Testis (tissue), 5 donors: ENCODE measurements at places on chromosomes 7 and 10. TPM values are rescaled to one million over a fixed set of nuclear protein-coding genes. Genes with fewer than 3 reads are reported as not detected.

DNA sequence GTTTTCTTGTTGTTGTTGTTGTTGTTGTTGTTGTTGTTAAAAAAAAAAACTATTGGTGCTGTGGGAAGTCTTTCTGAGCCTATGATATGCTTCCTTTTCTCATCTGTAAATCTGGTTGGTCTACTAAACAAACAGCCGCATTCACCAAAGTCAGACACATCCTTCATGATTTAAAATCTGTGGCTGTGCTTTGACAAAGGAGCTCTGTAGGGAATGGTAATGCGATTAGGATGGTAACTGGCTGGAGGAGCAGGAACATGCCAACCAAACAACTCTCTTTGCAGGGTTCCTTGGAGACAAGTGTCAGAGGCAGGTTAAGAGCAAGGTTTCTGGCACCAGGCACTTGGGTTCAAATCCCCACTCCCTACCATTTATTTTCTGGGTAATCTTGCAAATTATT lies 14.9 kb upstream of the SP4 start:
- no peak for DNase-seq

GRCh38 chr10:31745612-31746376 lies 182.8 kb downstream of the ARHGAP12 start:
- DNase-seq: no peak

DNA sequence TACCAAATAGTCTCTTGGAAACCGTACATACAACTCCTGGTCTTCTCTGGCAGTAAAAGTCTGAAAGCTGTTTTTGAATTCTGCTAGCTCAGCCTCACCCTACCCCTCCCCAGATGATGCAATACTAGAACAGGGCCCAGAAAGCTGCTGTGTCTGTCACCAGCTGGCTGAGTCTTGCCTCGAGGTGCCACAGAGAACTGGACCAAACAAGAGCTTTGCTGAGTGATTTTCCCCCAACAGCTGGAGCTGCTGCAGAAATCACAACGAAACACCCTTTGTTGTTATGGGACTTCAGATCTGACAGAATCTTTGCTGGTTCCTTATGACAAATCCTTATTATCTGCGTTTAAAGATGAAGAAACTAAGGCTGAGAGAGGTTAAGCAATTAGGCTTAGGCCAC lies 134.1 kb downstream of the SPAG6 start:
- no peak for DNase-seq

- no peak for DNase-seq
Measured at GRCh38 chr7:21572331-21573313, 29.8 kb downstream of the DNAH11 start.

- no peak for DNase-seq
Measured at GRCh38 chr10:122271076-122271475, at the start of gene BTBD16. Gene BTBD16 (plus strand): TSS chr10:122271296. CDS start chr10:122275082, 3,786 bp downstream.

- no peak for DNase-seq
Measured at GRCh38 chr7:25753837-25754236, 398.2 kb upstream of the NFE2L3 start.

DNA sequence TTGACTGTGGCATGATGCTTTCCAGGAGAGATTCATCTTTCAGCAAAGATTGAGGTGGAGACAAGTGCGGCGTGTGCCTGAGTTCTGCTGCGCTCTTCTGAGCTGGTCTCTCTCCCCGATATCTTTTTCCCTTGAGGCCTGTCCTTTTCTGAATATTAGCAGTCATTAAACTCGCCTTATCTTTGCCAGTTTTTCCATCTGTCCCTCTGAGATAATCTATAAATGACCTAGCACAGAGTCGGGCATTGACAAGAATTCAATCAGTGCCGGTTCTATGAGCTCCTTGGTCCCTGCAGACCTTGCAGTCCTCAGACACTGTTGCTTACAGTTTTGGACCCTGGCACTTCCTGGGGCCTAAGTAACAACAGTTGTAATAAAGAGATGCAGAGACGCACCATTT lies 89.7 kb upstream of the IKZF1 start:
- DNase-seq: no peak

DNA sequence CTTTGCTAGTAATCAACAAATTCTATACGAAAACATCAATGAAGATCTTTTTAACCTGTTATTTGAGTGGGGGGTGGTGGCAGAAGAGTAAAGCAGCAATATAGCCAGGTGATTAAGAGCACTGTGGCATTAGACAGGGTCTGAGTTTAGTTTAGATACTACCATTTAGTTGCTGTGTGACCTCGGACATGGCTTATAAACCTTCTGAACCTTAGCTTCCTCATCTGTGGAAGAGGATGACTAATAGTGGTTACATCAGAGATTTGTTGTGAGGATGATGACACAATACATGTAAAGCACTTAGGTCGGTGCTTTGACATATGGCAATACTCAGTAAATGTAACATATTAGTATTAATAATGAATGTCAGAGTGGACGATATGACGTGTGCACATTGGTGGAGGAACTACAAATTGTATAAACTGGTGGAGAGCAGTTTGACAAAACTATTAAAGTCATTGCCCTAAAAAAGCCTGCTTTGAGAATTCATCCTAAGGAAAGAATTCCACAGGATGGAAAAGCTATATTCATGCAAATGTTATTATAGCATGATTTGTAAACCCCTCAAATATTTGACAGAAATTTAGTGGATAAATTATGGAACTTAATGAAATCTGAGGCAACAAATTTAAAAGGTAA lies 24.3 kb downstream of the SPAG6 start:
- no peak for DNase-seq

DNA sequence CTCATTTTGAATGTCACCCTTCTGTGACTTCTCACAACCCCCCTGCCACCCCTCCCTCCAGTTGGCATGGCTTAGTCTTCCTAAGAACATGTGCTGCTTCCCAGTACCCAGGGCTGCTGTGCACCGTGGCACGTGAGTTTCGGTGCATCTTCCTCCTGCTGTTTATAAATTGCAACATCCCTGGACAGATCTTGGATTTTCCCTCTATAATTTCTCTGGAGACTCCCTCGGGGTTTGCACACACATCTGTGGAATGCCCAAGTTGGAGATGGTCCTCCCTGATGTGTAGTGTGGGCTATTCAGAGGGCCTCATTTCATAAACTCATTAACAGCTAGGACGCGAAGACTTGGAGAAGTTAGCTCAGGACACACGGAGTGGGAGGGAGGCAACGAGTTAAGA lies 52.9 kb downstream of the IKZF1 start:
- no peak for DNase-seq

- no peak for DNase-seq
Measured at GRCh38 chr7:73470208-73470607, 36.6 kb downstream of the FZD9 start.

Gene PLEKHS1
- total RNA-seq: 1.1 TPM

Gene GAD2
- total RNA-seq: 1.0 TPM

Gene RBP3
- total RNA-seq: 0.25 TPM

Gene ZSWIM8
- 192 TPM for total RNA-seq

Gene CCNJ
- 7.0 TPM for total RNA-seq
